ENCODE measurements at places on chromosomes 1 and 21.

DNA sequence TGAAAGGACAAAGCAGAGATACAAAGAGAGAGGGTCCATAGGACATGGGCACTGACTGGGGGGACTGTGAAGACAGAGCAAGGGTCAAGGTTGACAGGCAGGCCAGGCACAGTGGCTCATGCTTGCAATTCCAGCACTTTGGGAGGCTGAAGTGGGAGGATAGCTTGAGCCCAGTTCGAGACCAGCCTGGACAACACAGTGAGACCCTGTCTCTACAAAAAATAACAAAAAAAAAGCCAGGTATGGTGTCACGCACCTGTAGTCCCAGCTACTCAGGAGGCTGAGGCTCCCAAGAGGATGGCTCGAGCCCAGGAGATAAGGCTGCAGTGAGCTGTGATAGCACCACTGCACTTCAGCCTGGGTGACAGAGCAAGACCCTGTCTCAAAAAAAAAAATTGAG, 4.4 kb downstream of the CASP9 start:
- DNase-seq = no peak

- DNase-seq = no peak
Observed at GRCh38 chr1:243391355-243391754, 135.5 kb downstream of the SDCCAG8 start.

GRCh38 chr1:162840250-162840839, 20.6 kb downstream of the CCDC190 start:
- no peak for DNase-seq

DNA sequence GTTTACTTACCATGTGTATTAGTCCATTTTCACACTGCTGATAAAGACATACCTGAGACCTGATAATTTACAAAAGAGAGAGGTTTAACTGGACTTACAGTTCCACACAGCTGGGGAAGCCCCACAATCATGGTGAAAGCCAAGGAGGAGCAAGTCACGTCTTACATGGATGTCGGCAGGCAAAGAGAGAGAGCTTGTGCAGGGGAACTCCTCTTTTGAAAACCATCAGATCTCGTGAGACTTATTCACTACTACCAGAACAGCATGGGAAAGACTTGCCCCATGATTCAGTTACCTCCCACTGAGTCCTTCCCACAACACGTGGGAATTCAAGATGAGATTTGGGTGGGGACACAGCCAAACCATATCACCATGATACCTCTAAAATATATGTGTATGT, 39.3 kb upstream of the ERRFI1 start:
- no peak for DNase-seq

- no peak for DNase-seq
Observed at GRCh38 chr1:52056937-52057231, 789 bp downstream of the BTF3L4 start.

- DNase-seq = no peak
Observed at GRCh38 chr1:42420121-42420520, 35.7 kb downstream of the ZMYND12 start.

GRCh38 chr1:227939791-227940771, 7.7 kb downstream of the WNT9A start:
- no peak for DNase-seq

DNA sequence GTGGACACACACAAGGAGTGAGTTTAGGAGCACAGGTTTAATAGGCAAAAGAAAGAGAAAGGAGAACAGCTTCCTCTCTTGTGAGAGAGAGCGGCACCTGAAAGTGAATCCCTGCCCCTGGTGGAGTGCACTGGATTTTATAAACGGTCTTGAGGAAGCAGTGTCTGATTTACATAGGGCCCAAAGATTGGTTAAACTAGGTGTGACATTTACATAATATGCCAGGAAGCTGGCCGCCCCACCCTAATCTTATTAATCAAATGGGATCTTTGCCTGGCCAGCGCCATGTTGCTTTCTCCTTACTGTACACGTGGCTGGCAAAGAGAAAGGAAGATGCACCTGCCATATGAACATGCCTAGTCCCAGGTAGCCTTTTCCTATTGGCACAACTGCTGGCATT, 38.7 kb downstream of the CFH start:
- DNase-seq = no peak

DNA sequence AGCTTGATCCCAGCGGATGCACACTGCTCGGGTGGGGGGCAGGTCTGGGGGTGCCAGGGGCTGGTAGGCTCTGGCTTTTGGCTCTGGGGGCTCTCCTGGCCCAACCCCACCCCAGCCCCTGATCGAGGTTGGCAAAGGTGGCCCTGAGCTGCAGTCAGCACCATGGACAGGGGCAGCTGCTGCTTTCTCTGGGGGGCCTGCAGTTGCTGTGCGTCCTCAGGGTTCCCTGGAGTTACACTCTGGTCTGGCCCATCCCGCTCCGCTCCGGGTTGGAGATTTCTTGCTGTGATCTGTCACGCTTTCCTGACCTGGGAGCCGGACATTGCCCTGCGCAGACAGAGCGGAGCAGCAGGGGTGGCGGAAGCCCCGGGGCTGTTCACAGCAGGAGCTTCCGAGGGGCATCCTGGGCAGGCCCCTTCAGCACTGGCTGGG, 8.0 kb upstream of the PLCH2 start:
- no peak for DNase-seq

DNA sequence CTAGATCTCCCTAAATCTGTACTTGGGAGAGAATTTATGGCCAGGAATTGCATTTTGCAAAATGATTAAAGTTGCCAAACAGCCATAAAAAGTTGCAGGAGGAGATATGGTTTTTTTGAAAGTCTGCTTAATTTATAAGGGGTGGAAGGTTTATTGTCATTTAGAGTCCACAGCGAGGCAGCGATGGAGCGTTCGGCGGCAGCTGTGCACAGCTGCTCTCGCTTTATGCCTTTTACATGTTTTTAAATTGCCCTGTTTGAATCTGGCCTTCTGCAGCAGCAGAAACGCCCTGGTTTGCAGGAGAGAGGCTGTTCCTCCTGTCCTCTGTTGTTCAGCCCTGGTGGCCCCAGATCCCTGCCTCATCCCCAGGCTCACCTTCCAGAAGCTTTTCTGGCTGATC, 144.9 kb upstream of the POU3F1 start:
- no peak for DNase-seq

DNA sequence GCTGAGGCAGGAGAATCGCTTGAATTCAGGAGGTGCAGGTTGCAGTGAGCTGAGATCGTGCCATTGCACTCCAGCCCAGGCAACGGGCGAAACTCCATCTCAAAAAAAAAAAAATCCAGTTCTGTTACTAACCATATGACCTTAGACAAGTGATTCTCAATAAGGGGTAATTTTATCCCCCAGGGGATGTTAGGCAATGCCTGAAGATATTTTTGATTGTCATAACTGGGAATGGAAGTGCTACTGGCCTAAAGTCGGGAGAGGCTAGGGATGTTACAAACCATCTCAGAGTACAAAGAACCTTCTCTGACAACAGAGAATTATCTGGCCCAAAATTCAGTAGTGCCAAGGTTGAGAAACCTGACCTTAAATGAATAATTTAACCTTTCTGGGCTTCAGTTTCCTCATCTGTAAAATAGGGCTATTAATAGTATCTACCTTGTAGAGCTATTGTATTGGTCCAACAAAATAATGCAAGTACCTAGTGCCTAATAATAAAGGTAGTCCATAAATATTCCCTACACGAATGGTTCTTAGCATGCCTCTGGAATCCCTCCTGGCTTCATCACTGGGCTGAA, 5.8 kb upstream of the LMNA start:
- DNase-seq = no peak

DNA sequence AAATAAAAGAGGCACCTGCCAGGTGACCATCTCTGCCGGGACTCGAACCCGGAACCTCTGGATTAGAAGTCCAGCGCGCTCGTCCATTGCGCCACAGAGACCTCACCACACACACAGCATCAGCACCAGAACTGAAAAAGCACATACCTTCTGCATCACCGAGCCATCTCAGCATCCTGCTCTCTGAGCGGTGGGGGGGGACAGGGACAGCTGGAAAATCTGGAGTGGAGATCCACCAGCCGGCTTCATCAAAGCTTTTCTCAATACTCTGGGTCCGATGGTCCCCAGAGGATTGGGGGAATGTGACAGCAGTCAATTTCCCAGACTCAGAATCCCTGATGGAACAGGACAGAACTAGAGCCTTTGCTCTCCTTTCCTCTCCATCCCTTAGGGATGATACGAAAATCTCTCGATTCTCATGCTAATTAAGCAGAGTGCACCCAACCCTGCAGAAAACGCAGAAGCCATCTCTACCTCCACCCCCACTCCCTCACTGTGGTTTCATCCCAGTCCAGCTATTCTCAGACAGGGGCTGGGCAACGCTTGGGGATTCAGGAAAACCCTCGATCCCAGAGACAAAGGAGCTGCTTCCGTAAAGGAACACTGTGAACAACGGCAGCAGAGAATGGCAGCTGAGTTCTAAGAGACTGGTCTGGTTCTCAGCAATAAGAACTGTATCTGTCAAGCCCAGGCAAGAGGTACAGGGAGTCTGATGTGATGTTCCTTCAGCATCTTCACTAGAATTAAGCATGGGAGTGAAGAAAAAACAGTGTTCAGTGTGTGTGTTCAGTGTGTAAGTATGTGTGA, 29.6 kb upstream of the CADM3 start:
- peak; percentile 6 for DNase-seq

Data from NCI-H1436 (cell line).